ENCODE measurements at places on chromosomes 13 and 19.

DNA sequence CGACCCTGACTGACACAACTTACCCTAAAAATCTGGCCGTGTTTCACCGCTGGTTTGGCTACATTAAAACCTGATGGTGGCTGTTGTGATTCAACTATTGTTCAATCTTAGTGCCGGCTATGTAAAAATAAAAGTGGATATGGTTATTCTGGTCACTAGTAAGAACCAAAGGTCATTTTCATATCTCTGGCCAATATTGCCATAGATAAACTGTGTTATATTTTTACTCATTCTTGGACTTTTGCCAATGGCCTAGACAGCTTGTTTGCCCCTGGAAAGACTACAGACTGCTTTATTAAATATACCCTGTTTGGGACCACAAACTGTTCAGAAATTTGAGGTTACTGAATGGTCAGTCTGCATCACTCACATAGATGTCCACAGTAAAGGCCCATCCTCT lies 258.5 kb upstream of the KLHL1 start:
- no peak for DNase-seq

DNA sequence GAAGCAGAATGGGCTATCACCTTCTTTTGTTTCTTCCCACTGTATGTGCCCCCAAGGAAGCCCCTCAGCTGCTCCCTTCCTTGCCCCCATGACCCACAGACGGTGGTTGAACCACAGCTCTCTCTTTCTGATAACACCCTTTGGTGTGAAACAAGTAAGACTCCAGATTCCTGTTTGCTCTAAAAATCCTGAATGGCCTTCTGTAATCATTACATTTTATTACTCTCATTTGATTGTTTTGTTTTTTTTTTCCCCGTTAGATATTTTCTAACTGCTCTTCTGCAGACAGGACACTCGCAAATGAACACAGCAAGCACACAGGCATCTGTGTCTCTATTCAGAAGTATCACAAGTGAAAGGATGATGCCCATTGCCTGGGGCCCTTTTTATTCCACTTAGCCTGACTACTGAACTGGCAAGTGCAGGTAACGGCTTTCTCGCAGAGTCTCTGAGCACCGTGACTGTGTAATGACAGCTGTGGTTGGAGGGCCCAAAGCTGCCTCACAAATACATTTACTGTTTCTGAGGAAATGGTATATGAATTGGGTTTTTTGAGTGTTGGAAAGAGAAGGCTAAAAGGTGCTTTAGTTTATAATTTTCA lies 59.3 kb downstream of the OXGR1 start:
- no peak for DNase-seq

- DNase-seq, result no peak
These were observed 231.7 kb downstream of the MZT1 start for GRCh38 chr13:72495681-72496080.

DNA sequence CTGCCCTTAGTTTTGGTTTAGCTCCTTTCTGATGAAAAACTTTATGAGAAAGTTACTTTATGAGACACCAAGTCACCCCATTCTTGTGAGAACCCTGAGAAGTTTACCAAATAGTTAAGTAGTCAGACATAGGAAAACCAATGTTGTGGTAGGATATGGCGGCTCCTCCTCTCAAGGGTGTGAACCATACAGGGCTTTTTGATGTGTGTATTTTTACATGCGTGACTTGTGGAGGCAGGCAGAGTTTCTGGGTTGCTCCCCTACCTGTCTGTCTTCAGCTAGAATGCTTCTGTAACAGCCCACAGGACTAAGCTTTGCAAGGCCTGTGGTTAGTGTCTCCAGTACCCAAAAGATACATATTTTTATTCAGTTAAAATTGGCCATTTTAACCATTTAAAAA lies 18.3 kb downstream of the UBAC2 start:
- DNase-seq, result no peak

DNA sequence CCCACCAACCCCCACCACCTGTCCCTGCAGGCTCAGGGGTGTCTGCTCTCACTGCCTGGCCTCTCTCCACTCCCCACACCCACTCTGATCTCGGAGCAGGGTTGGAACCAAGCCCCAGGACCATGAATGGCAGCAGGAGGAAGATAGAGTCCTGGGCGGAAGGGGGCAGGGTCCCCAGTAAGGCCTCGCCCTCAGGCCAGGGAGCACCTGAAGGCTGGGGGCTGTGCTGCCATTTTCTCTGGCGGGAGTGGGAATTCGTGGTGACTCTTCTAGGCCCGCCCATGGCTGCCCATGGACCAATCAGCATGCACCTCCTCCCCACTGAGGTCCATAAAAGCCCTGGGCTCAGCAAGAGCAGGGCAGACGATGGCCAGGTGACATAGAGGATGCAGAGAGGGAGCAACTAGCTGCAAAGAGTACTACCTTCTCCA lies 25.0 kb downstream of the KBTBD6 start:
- DNase-seq, result no peak

DNA sequence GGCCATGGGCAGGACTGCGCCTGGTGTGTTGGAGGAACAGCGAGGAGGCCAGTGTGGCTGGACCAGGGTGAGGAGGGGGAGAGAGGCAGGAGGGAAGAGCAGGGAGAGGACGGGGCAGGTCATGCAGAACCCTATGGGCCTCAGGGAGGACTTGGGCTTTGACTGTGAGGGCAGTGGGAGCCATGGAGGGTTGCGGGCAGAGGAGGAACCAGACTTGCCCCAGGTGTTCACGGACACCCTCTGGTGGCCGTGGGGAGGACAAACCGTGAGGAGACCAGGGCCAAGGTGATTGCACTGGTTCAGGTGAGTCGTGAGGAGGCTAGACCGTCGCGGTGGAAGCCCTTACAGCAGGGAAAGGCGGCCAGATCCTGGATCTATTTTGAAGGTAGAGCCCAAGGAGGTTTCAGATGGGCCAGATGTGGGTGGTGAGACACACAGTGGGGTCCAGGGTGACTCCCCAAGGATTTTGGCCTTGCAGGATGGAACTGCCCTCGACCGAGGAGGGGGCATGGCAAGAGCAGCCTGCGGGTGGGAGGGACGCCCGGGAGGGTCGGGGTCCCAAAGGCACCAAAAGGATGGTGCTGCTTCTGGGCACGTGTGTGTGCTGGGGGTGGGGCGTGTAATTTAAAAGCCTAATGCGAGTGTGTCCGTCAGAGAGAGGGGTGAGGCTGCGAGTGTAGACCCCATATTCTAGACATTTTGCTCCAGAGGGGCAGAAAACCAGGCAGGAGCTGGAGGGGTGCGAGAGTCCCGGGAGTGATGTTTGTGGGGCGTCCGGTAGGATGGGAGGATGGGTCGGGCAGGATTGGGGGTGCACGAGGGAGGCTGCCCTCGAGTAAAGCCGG lies 2.7 kb upstream of the REXO1 start:
- DNase-seq, result no peak

DNA sequence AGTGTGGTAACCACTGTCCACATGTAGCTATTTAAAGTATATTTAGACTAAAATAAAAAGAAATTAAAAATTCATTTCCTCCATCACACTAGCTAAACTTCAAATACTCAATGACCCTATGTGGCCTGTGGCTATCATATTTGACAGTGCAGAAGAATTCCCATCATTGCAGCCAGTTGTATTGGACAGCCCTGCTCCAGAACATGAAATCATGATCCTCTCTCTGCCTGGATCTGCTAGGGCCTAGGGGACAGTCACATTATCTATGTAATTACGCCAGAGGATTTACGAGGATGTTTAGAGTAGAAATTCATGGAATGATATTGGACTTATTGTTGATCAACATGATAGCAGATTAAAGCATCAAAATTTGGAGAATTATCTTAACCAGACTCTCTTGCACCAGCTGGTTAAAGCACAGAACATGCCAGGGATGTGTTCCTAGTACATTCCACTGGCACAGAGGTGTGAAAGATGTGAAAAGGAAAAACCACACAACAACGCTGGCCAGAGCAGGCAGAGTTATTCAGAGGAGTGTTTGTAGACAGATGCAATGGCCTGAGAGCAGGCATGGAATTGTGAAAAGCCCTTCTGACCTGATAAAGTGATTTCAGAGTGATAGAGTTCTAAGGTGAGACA lies 108.9 kb upstream of the STARD13 start:
- no peak for DNase-seq

DNA sequence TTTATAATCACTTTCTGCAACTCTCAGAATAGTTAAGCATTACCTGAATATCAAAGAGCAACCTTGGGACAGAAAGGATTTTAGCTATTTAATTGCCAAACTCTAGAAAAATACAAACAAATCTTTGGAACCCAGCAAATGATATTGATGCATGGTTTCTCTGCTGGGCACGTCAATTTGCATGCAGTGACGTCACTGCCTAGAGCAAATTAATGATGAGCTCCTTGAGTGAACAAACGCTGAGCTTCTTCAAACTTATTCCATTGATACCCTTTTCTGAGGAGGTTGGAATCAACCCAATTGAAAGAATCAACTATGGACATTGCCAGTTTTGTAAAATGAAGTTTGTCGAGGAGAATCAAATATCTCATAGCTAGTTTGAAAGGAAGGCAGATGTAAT lies 259.9 kb upstream of the SOX21 start:
- DNase-seq, result no peak

DNA sequence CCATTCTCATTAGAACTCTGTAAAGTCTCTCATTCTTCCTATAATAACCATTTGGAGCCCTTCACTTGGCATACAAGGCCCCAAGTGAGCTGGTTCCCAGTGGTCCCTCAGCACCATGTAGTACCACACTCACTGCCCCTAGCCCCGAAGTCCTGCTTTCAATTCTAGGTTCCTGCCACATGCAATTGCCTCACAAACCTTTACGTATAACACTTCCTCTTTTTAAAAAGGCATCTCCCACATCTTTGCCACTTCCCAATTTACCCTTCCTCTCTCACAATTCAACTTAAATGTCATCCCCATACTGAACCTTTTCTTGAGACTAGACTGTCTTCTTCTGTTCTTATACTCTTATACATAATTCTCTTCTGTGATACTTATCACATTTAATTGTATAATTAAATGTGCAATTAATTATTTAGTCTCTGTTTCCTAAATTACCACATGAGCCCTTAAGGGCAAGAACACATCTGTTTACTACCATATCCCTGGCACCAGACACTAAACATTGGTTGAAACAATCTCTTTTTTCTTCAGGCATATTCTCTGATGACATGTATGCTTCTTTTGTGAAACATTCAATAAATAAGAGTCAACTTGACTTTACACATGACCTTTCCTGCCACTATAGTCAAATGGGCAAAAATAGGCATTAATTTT lies 304.0 kb downstream of the SPRY2 start:
- DNase-seq, result no peak

DNA sequence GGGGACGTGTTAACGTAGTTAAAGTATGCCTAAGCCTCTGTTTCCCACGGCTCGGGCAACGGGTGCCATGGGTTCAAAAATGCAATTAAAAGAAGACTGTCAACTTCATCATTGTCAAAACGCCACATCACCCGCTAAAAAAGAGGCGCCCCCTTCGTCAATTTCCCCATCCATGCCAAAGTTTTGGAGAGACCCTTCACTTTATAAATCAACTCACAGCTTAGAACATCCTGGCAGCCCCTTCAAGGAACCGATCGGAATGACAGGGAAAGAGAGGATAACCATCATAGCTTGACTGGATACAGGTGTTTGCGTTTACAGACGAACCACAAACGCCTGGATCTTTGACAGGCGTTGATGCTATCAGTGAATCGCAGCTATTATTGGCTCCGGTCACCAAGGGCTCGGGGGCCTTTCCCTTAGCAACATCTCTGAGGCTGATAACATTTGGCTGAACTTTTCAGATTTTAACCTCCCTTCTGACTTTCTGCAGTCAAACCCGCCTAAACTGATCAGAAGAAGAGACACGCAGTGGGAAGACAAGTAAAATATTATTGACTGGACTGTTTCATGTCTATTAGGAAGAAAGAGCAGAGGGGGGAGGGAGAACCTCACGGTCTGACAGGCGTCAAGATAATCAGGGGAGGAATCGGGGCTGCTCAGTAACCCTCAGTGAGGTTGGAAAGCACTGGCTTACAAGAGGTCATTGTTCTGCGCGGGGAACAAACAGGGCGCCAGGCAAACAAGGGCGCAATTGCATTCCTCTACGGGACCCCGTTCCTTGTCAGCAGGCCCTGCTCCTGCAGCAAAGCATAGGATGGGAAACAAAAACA lies 322.5 kb upstream of the ZNF507 start:
- no peak for DNase-seq

- no peak for DNase-seq
These were observed at the start of gene PNMA8C for GRCh38 chr19:46428239-46429135. Gene PNMA8C, minus strand, starts transcription at chr19:46428936. Its CDS starts 577 bp downstream, at chr19:46428359.

GRCh38 chr13:40102360-40102727 lies 446.9 kb downstream of the COG6 start:
- no peak for DNase-seq

- no peak for DNase-seq
These were observed 23.1 kb downstream of the FXYD5 start for GRCh38 chr19:35177377-35178274.

DNA sequence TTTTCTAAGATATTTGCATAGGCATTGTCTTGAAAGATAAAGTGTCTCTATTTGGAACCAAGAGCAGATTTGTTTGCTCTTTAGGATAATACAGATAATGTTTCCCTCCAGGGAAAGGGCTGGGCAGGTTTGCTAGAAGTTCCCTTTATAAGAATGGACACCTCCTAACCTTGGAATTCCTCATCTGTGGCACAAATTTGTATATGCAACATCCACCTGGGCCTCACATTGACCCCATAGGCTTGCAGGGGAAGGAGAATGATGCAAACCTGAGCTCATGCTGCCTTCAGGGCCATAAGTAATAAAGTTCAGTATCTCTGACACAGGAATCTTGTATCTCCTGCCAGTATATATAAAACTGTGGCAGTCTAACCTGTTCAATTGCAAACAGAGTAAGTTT lies 508.4 kb upstream of the MIR17HG start:
- no peak for DNase-seq

Measured in AG09309 (cell line).